ENCODE measurements at places on chromosomes 7 and 10. TPM values are rescaled to one million over a fixed set of nuclear protein-coding genes. Genes with fewer than 3 reads are reported as not detected.

MRC1 gene
- 11.0 TPM for polyA plus RNA-seq

ZPBP gene
- 0.29 TPM for polyA plus RNA-seq

TBRG4 gene
- 56.0 TPM for polyA plus RNA-seq

SPDYE5 gene
- polyA plus RNA-seq, result 5.4 TPM

All from left renal cortex interstitium (tissue), 4 donors.